ENCODE measurements at places on chromosomes 7 and 10.

DNA sequence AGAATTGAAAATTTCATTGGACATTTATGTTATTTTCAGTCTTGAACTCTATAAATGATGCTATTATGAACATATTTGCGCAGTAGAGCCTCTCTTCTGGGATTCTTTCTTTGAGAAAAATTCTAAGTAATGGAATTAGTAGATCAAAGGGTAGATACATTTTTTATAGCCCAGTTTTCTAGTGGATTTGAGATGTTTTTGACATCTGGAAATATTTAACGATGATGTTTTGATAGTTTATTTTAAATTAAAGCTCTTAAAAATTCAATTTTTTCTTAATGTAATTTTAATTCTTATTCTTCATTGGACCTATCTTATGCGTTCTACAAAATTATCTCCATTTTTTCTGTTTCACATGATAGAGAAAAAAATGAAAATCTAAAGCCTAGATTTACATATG lies 103.0 kb downstream of the ADAM22 start:
- DNase-seq = no peak

- DNase-seq = no peak
Measured at GRCh38 chr10:69422676-69423075, 6.0 kb upstream of the TACR2 start.

- peak; percentile 79 for DNase-seq
Measured at GRCh38 chr10:98344589-98345038, 70.4 kb downstream of the PYROXD2 start.

GRCh38 chr7:95199779-95200558 lies 124.4 kb downstream of the PON1 start:
- DNase-seq = no peak

All from cardiac septum (tissue), 1 donor.